Fibroblast of mammary gland (primary cell): ENCODE measurements at places on chromosomes 2 and 18.

- DNase-seq = no peak
Measured at GRCh38 chr18:34799291-34799690, 89.2 kb downstream of the DTNA start.

DNA sequence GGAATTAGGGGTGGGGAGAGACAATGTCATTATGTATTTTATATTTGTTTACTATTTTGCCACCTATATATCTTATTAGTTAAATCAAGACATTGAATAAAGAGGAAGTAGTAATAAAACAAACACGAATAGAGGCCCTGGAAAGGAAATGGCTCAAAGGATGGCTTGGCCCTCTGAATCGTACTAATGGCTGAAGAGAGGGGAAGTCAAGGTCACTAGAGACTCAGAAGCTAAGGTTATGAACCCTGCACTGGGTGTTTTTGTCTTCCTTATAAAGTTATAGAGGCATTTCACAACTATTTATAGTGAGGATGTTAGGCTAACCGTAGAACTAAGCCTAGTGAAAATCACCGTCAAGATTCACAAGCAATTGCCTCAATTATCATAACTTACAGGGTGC is 685.9 kb downstream of the ARHGAP15 start:
- no peak for DNase-seq

DNA sequence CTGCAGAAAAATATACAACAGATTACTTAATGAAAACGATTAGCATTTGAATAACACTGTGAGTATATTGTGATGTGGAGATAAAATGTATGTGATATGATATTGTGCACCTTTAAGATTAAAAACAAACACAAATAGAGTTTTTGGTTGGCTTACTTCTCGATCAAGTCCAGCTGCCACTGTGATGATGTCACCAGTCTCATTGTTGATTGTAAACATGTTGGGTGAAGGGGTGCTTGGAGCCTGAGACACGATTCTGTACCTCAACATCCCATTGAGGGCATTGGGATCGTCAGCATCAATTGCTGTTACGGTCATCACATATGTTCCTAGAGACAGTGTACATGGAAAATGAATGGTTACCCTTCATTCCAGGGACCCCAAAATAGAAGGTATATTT is 174.1 kb downstream of the CDH2 start:
- no peak for DNase-seq

DNA sequence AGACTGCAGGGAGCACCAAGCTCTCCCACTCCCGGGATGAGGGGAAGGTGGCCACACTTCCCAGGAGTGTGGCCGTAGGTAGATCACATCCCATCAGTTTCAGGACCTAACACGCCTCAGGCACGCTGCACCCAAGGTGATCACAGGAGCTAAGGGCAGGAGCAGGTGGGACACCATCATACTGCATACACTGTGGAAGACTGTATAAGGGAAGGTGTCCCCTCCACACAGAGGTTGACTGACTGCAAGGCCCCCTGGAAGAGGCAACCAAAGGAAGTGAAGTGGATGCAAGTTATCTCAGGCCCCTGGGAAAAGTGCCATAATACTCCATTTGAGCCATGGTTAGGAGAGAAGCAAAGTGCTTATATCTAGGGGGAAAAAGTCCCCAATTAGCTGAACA is 351.9 kb upstream of the SMIM21 start:
- no peak for DNase-seq

- no peak for DNase-seq
Measured at GRCh38 chr2:98479371-98479770, 34.7 kb downstream of the INPP4A start.

DNA sequence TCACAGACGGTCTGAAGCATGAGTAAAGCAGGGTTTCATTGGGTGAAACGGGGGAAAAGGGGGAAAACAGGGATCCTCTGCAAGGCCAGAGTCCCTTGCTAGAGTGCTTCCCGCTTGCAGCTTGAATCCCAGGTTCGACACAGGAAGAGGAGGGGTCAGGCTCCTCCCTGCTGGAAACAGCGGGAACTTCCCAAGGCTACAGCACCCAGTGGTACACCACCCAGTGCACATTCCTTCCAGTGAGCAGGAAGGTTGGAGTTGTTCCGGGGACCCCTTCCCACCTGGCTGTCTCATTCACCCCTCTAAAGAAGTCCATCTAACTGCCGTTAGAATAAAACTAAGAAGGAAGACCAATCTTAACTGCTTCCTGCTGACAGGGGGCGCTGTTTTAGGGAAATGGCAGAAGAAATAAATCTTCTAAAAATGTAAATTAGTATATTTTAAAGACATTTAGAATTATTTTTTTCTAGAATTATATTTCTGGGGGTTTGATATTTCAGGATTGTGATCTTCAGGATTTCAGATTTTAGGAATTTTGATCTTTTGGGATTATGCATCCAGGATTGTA is 230.9 kb downstream of the RBM43 start:
- DNase-seq = no peak

- no peak for DNase-seq
Measured at GRCh38 chr2:85760371-85760770, 6.6 kb downstream of the ATOH8 start.

- no peak for DNase-seq
Measured at GRCh38 chr2:63035169-63035568, 15.5 kb upstream of the OTX1 start.

DNA sequence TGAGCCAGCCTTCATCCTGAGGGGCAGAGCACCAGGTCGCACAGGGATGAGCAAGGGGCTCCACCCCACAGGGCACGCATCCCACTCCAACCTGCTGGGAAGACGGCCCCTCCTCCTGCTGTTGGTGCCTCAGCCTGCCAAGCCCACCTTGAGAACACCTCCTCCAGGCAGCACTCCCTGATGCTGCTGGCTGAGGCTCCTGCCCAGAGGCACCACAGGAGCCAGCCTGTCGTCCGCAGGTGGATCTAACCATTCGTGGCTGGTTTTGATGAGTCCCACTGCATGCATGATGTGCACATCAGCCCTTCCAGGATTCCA is 58.4 kb downstream of the BIN1 start:
- no peak for DNase-seq

GRCh38 chr2:143146815-143147530 is 17.8 kb downstream of the ARHGAP15 start:
- no peak for DNase-seq

- DNase-seq = peak; percentile 70
Measured at GRCh38 chr2:157839162-157839801, 36.8 kb downstream of the ACVR1 start.

GRCh38 chr2:72923833-72924352 is 6.6 kb downstream of the EMX1 start:
- DNase-seq = no peak

DNA sequence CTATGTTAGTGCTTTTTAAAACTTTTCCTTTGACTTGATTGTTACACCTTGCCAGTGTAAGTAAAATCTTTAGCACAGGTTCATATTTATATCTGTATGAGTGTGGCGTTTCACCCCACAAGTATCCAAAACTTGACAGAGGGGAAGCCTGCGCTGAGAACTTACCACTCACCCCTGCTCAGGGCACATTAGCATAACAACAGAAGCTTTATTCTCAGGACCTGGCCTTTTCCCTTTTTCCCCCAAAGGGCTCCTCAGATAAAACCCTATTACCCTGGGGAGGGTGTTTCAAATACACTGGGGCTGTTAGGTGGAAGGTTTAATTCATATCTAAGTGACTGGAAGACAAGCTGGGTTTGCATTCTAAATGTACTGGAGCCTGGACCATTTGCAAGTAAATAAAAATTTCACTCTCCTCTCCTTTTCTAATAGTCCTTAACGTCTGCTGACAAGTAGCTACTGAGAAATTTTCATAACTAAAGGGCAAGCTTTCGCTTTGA is 276.6 kb downstream of the RNF152 start:
- DNase-seq = no peak

DNA sequence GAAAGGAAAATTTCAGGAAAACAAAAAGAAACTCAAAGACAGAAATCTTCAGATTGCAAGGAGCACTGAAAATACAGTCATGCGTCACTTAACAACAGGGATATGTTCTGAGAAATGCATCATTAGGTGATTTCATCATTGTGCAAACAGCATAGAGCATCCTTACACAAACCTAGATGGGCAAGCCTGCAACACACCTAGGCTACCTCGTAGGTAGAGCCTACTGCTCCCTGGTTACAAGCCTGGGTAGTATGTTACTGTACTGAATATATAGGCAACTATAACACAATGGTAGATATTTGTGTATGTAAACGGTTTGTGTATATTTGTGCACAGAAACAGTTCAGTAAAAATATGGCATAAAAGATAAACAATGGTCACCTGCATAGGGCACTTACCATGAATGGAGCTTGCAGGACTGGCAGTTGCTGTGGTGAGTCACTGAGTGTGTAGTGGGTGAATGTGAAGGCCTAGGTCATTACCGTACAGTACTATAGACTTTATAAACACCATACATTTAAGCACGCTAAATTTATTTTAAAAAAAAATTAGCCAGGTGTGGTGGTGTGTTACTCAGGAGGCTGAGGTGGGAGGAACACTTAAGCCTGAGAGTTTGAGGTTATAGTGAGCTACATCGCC is 33.4 kb downstream of the SFXN5 start:
- DNase-seq = no peak

DNA sequence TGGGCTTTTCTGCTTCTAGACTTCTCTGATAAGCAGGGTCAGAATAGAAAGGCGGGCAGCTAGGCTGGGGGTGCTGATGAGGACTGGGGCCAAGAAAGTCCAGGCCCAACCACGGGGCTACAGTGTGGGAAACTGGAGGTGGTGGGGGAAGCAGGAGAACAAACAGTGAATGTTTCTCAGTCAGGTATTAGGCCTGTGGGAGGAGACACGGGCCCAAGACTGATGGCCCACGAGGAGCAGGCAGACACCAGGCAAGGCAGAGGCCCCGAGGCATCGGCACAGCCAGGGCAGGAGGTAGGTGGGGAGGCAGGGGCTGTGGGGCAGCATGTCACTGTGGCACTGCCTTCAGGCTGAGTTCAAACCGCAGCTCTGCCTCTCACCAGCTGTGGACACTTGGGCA is 40.7 kb downstream of the KCNIP3 start:
- no peak for DNase-seq

- no peak for DNase-seq
Measured at GRCh38 chr18:63264871-63265270, 54.7 kb downstream of the BCL2 start.

GRCh38 chr2:127906206-127906926 is 20.6 kb upstream of the AMMECR1L start:
- no peak for DNase-seq

GRCh38 chr2:3160751-3161330 is 216.8 kb downstream of the EIPR1 start:
- DNase-seq = peak; percentile 15

GRCh38 chr2:229410946-229411345 is 139.9 kb upstream of the PID1 start:
- no peak for DNase-seq

DNA sequence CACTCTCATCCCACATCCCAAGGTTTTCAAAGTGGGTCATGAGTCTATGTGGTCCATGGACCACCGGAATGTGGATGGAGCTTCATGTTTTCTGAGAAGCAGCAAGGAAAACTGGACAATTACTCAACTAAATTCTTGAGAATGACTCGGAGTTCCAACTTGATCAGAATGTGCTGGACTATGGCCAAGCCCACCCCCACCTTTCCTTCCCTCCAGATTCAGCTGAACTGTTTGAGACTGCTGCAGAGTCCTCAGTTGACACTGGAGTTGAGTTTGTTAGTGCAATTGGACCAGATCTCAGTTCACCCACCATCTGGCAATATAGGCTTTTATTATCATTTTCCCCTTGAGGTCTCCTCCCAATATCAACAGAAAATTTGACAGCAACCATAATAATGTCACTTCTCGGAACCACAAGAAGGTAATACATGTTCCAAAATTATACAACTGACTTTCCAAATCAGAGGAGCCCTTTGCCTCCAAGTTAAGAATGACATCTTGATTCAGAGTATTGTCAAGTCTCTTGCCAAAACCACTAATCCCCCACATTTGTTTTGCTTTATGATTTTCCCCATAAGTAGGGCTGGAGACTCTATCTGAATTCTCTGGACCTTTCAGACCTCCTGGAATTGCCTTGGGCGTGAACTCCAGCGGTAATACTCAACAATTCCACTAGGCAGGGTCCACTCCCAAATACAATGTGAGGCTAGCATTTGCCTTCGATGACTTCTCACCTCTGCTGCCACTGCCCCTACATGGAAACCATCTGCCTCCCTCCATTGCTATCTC is 8.8 kb downstream of the COL4A4 start:
- peak; percentile 92 for DNase-seq

GRCh38 chr2:42784204-42784880 is 8.0 kb downstream of the HAAO start:
- DNase-seq = no peak

DNA sequence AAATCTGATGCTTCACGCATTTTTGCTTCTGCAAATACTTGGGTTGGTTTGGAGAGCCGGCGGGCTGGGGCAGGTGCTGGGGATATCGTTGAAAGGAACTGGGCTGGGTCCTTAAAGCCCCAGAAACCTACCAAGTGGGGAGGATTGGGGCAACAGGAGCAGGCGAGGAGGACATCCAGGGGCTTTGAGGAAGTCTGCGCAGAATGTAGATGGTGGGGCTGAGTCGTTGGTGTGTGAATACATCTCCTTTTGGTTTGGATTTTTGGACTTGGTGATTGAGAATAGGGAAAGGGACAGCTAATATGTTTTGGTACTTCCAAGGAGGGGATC is 1.1 kb downstream of the DCC start:
- no peak for DNase-seq

- peak; percentile 46 for DNase-seq
Measured at GRCh38 chr2:201414099-201415023, 36.9 kb downstream of the TRAK2 start.

- no peak for DNase-seq
Measured at GRCh38 chr2:29084554-29084953, 10.2 kb upstream of the PCARE start.

DNA sequence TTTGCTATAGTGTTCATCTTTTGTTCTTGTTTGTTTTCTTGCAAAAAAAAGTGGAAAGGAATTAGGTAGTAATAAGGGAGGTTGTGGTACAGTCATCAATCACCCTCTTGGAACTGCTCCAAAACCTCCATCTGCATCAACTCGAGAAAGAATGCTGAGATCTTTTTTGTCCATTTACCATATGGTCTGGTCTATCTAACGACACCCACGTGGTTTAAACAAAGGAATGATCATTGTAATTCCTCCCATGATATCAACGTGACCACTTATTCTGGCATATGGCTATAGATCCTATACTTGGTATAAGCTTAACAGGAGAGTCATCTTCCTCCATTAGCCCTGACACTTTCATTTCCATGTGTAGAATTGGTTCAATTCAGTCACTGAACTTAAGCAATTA is 1025.3 kb upstream of the NXPH2 start:
- no peak for DNase-seq
